ENCODE measurements at places on chromosomes 5 and 9. TPM values are rescaled to one million over a fixed set of nuclear protein-coding genes. Genes with fewer than 3 reads are reported as not detected.

Gene DRD1
- total RNA-seq, result not detected

Gene WNT8A
- total RNA-seq, result not detected

Gene ANKRD31
- not detected for total RNA-seq

Gene C9orf72
- 8.3 TPM for total RNA-seq

Gene NFIB
- 85.5 TPM for total RNA-seq

Gene TLX3
- not detected for total RNA-seq

Gene CATSPER3
- not detected for total RNA-seq

Gene ACER2
- total RNA-seq, result 8.1 TPM

Gene SPATA31D4
- total RNA-seq, result not detected

Gene MPDZ
- total RNA-seq, result 84.2 TPM

Gene LCN1
- not detected for total RNA-seq

Gene CDC20B
- 0.07 TPM for total RNA-seq

Gene IL5
- total RNA-seq, result not detected

Gene CNTRL
- 13.3 TPM for total RNA-seq

Gene CER1
- not detected for total RNA-seq

Gene FOXI1
- total RNA-seq, result not detected

Gene SUSD1
- total RNA-seq, result 46.5 TPM

Gene NEUROG1
- not detected for total RNA-seq

Gene GRM6
- total RNA-seq, result not detected

Gene TMEM250
- total RNA-seq, result 72.3 TPM

Data from pulmonary artery endothelial cell (primary cell).